Hematopoietic multipotent progenitor cell treated with erythropoietin and hydrocortisone succinate and interleukin-3 and kit ligand, for 8 days (in vitro differentiated cells): ENCODE measurements at places on chromosomes 12 and 14.

- peak; percentile 3 for DNase-seq
These were observed 111.9 kb downstream of the LRRK2 start for GRCh38 chr12:40336573-40337199.

DNA sequence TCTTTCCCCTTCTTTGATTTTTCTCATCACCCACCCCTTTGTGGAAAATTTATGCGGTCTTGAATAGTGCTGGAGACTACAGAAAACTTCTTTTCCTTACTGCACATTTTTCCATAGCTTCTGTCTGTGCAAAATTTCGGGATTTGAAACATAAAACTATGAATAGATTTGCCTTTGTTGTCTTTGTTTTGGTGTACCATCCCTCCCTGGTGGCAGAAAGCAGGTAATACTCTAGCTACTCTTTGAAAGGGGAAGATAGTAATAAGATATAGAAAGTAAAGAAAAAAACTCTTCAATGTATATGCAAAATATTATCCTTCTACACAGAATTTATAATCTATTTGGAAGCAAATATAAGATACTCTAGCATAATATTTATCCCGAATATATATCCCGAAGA, 79.1 kb upstream of the LMO3 start:
- DNase-seq = no peak

DNA sequence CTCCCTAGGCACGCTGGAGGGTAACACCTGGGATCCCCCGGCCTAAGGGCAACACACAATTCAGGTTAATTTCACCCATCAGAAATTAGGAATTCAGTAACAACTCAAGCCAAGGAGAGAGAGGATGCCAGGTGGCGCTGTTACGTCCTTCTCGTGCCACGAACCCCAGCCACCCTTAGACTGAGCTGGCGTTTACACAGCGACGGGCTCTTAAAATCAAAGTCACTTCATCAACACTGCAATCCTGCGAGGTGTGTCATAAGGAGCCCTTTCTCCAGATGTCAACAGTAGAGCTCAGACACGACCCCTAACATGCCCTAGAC, 110.6 kb upstream of the TMEM132D start:
- no peak for DNase-seq

GRCh38 chr12:52391618-52392002, 6.2 kb upstream of the KRT84 start:
- no peak for DNase-seq

GRCh38 chr12:95198914-95199313, 18.4 kb downstream of the FGD6 start:
- no peak for DNase-seq

DNA sequence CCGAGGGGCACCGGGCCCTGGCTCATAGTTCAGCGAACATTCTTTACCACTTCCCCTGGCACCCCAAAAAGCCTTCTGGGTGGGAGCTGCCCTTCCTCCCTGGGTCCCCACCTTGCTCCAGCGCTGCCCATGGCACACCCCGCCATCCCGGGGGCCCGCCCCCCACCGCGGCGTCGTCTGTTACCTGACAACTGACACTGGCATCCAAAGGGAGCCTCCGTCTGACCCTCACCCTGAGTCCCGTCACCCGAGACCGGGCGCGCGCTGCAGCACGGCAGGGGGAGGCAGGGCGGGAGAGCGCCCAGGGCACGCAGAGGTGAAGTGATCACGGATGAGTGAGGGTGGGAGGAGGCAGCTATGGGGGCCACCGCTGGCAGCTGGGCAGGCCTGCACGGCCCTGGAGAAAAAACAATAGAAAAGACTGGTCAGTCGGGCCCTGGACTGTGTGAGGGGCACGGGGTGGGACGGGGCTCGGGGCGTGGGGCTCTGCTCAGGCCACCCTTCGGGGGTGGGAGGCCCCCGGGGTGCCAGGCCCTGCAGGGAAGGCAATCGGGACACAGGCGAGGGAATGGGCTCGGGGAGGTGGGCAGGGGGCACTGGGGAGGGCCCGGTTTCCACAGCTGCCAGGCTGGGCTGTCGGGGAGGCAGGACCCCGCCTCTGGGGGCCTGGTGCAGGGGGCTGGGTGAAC, 40.7 kb downstream of the BCL11B start:
- no peak for DNase-seq

DNA sequence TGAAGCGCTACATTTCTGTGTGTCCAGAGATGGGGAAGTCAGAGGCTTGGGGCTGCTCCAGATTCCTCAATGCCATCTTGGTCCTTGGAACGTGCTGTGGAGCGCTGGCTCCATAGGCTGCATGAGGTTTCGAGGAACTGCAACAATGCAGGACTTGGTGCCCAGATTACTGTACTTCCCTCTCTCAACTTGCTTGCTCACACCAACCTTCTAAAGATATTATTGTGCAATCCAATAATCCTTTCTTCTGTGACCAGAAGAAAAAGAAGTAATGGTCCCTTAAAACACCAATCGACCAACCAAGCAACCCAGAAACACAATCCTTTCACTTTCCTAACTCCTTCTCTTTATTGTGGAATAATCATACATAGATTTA, 3.7 kb downstream of the PRICKLE1 start:
- no peak for DNase-seq

GRCh38 chr12:84802161-84802560, 110.4 kb downstream of the SLC6A15 start:
- DNase-seq = no peak

DNA sequence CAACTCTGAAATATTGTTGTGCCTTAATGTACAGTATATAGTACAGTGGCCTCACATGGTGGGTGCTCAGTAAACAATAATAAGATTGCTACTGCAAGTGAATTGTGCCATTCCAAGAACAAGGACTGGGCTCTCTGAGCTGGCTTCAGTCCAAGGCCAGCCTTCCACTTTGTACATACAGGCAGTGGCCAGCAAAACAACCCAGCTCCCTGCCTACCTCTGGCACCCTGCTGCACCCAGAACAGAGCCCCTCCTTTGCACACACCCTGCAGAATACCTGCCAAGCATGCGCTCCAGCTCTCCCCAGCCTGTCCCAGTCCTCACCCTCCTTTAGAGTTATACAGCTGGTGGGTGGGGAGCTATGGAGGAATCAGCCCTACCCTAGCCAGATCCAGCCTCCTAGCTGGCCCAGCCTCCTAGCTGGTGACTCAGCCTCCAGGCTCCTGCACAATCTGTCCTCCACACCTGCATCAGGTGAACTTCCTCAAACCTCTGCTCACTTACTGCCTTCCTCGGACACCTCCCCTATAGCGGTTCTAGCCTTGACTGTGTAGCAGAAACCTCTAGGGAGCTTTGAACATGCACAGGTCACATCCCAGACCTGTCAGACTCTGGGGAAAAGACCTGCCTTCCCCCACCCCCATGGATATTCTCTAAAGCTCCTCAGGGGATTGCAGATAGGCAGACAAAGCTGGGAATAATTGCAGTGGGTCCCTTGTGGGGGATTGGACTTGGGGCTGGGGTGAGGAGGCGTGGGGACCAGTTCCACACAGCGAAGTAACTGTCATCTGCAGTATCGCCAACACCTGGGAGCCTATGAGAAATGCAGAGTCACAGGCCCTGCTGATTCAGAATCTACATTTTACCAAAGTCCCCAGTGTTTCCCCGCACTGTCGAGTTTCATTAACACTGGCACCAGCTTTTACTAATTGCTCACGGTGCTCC, 17.9 kb downstream of the ZDHHC22 start:
- no peak for DNase-seq

- no peak for DNase-seq
These were observed 217.5 kb upstream of the LHX5 start for GRCh38 chr12:113689047-113689610.

DNA sequence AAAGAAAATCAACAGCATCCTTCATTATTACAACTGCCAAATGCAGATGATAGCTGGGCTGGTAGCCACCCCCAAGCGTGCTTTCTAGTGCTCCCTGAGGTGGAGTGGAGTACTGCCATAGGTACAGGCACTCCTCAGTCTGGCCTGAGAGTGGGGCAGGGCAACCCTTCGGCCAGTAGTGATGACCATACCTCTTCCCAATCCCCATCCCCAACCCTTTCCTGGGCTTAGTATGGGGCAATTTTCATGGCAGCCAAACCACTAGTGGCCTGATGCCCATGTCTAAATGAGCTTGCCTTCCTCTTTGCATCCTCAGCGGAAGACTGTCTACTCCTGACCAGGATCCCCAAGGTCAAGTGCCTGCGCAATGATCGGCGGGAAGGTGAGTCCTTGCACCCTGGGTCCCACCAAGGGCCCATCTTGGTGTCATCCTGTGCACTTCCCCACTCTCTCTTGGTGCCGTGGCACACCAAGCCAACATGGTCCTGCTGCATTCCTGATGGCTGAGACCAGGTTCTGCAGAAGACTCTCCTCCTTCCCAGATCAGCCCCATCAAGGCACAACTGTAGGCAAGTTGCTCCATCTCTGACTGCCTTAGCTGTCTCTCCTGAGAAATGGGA, 65.8 kb downstream of the GALNT16 start:
- DNase-seq = no peak

GRCh38 chr12:22541496-22542155, 2.7 kb downstream of the C2CD5 start:
- peak; percentile 3 for DNase-seq

- no peak for DNase-seq
These were observed 78.2 kb upstream of the OSBPL8 start for GRCh38 chr12:76637807-76638206.

- no peak for DNase-seq
These were observed 34.1 kb downstream of the CYP46A1 start for GRCh38 chr14:99718031-99718810.

DNA sequence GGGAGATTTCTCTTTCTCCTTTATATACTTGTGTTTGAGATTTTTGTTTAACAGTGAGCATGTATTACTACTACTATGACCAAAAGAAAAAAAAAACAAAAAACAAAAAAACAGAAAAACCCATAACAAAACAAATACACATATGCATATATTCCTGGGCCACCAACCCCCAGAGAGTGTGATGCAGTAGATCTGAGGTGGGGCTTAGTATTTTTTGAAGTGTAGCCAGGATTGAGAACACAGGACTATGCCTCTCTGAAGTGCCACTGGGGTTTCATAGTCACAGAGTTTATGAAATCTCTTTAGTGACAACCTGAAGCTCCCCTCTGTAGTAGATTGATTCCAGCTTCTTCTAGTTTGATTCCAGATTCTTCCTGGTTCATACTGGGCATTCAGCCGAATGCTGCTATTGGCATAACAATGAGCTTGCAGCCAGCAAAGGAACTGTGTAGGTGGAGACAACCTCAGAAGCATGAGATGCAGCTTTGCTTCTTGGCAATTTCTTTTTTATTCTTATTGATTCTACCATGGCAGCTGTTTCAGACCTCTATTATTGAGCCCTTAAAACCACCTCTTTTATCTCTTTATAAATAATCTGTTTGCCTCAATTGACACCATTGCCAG, 15.5 kb upstream of the ANO4 start:
- DNase-seq = no peak

DNA sequence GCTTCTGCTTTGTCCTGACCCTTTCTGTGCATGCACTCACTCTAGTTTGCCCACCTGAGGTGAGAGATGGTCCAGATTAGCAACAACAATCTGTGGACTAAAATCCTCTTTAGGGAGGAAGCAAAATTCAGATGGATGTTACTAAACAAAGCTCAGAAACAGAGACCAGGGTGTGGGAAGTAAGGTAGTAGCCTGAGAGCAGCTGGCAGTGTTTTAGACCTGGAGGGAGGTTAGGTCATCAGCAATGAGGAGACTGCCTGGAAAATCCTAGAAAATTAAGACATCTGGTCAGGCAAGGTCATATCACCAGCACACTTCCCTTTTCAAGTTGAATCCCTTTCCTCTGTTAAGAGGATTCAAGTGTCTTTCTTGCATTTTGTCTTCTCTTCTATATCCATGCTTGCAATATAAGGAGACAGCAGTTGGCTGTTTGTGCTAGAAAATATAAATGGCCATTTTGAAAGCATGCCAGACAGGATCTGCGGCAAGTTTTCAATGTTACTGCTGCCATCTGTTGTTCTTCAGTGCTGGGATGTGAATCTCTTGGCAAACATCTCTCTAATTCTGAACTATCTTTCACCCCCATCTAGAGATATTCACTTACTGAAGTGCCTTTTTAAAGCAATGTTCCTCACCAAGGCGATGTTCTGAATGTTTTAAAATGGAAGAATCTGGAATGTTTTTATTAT, 266.4 kb downstream of the NAV3 start:
- DNase-seq = no peak

DNA sequence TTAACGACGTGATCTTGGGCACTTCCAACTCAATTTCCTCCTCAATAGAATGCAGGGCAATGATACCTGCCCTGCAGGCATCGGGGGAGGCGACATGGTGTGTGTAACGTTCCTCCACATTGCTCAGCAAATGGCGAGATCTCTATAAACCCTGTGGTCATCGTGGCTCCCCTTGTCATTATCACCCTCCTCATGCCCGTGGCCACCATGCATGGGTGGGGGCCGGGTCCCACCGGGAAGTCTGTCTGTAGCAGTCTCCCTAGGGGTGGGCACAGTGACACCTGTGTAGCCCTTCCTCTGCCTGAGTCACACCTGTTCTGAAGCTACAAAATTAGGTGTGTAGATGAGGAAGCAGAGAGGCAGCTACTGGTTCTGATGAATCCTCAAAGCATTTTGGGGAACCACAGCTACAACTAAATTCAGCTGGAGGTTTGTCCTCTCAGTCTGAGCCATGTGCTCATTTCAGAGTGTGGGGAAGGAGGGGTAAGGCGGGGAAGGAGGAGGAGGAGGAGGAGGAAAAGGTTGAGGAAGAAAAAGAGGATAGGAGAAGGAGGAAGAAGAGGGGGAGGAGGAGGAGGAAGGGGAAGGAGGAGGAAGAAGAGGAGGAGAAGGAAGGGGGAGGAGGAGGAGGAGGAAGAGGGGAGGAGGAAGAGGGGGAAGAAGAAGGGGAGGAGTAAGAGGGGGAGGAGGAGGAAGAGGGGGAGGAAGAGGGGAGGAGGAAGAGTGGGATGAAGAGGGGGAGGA, 11.0 kb upstream of the CACNA2D4 start:
- DNase-seq = no peak

GRCh38 chr14:69750495-69750894, 16.4 kb upstream of the SRSF5 start:
- DNase-seq = no peak

DNA sequence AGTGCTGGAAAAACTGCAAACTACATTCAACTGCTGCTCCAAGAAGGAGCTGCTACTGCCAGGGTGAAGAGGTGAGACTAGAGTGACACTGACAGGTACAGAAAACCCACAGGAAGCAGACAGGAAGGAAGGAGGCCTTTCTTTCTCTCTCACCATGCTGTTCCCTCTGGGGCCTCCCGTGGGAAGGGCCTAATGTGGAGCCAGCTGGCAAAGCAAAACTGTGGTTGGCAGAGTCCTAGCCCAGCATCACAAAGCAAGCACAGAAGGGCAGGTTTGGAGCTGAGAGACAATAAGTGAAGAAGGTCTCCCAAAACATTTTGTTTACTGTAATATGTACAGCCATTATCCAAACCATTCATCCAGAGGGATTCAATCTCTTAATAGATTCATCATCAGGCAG, 122.5 kb upstream of the MAX start:
- no peak for DNase-seq

GRCh38 chr12:57837864-57838562, 8.5 kb downstream of the CTDSP2 start:
- DNase-seq = no peak

- DNase-seq = peak; percentile 45
These were observed 49.9 kb downstream of the PPP2R5E start for GRCh38 chr14:63493246-63493645.
